ENCODE measurements at places on chromosomes 1 and 21.
A peak's percentile ranks its signal among the peaks of the same experiment; 100 is the strongest.

DNA sequence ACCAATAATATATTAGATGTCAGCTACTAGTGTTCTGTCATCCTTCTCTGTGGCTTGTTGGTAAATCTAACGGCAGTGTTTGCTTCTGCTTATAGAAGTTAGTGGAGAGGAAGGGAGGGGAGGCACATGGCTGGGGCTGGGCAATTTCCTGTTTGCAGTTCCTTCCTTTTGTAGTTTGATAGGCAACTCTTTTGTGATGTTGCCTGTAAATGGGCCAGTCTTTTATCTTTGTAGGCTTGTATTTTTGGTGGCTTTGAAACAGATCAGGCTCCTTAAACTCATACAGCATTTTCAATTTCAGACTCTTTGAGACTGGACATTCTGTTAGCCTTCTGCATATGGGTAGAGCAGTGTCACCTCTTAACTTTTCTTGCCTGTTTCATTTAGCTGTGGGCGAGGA, 48.1 kb downstream of the CDC14A start:
- no peak for ATAC-seq

- ATAC-seq = no peak
These were observed 1.2 kb downstream of the KCNQ4 start for GRCh38 chr1:40784771-40785151.

DNA sequence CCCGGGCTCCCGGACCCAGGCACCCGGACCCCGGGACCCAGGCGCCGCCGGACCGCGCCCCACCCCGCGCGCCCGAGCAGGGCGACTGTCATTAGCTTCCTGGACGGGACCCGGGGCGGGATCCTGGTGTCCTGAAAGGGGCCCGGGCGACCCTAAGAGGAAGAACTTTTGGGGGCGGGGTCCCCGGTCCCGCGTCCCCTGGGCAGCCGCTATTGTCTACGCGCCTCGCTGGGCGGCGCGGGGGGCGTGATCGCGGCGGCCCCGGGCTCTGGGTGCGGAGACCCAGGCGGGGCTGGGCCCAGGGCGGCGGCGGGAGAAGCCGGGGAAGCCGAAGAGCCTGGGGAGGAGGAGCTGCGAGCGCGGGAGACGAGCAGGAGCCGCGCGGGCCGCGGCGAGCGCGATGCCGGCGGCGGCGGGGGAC, 465 bp downstream of the HUNK start:
- ATAC-seq = no peak

GRCh38 chr21:26962621-26963181, 4.2 kb downstream of the ADAMTS5 start:
- no peak for ATAC-seq

DNA sequence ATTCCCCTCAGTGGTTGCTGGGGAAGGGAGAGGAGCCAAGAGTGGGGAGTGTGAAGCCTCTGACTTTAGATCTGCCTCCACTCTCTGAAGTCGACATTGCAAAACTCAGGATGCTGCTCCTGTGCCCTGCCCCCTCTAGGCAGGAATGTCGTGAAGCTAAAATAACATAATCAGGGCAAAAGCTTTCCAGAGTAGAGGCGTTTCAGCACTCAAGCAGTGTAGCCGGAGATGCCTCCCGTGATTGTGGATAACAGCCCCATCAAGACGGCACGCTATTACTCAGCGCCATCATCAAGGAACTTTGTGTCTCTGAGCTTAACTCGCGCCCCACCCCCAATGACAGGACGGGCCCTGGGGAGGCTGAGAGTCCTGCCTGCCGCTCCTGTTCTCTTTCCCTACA, 60.0 kb downstream of the FBXO2 start:
- ATAC-seq = no peak

DNA sequence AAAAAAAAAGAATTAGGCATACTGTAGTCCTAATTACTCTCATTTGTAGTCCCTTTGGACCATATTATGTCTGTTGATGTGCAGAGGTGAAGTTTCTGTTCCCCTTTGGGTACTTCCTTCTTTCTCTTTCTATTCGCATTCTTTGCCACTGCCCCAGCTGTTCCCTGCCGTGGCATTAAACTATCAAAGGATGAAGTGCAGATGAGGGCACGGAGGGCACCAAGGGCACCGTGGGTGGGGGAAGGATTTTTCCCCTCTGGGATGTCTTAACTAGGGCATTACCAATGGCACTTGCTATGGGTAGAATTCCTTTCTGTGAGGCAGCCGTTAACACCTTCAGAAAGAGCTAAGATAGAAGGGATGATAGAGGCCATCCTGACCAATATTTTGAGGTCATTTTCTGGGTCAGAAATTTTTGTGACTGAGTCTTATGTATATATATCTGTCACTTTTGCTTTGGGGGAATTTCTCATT, 4.9 kb upstream of the MAPKAPK2 start:
- ATAC-seq = peak; percentile 50

- no peak for ATAC-seq
These were observed 1742.1 kb downstream of the BRINP3 start for GRCh38 chr1:188735567-188735966.

GRCh38 chr1:229941831-229942230, 125.2 kb upstream of the GALNT2 start:
- no peak for ATAC-seq

- no peak for ATAC-seq
These were observed 45.7 kb downstream of the ALG14 start for GRCh38 chr1:95027046-95027445.

GRCh38 chr1:41382480-41383090, 21.4 kb downstream of the FOXO6 start:
- no peak for ATAC-seq

GRCh38 chr21:28723646-28724045, 269.0 kb downstream of the LTN1 start:
- no peak for ATAC-seq

- no peak for ATAC-seq
These were observed 3.4 kb downstream of the KDM4A start for GRCh38 chr1:43653339-43653738.

DNA sequence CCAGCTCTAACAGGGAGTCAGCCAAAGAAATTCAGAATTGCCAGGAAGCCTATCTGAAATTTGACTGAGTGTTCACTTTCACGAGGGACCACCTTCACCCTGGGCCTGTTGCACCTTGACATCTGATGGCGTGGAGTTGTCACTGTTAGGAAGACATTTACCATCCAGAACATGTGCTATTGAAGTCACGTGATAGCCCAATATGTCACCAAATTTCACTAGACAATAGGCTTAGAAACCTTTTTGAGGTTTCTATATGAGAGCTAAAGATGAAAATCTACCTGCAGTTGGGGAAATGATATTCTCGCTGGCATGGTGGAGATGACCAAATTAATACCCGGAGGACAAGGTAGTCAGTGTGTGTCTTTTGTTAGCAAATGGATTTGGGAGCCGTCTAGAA, 102.7 kb downstream of the HUNK start:
- no peak for ATAC-seq

DNA sequence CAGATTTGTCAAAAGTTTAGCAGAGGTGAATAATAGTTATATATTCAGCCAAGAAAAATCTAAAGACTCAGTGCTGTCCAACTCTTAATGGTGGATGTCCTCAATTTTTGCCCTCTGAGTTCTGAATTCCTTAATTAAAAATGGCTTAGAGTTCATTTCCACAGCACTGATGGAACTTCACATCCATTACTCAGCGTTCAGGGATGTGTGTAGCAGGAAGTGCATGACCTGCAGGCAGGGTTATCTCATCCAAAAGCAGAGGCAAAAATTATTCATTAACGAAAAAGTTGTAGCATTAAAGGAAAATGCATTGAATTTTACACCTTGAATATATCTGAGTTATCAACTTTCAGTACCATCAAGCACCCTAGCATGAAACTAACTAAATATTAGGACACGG, 96.7 kb downstream of the ZP4 start:
- ATAC-seq = no peak

DNA sequence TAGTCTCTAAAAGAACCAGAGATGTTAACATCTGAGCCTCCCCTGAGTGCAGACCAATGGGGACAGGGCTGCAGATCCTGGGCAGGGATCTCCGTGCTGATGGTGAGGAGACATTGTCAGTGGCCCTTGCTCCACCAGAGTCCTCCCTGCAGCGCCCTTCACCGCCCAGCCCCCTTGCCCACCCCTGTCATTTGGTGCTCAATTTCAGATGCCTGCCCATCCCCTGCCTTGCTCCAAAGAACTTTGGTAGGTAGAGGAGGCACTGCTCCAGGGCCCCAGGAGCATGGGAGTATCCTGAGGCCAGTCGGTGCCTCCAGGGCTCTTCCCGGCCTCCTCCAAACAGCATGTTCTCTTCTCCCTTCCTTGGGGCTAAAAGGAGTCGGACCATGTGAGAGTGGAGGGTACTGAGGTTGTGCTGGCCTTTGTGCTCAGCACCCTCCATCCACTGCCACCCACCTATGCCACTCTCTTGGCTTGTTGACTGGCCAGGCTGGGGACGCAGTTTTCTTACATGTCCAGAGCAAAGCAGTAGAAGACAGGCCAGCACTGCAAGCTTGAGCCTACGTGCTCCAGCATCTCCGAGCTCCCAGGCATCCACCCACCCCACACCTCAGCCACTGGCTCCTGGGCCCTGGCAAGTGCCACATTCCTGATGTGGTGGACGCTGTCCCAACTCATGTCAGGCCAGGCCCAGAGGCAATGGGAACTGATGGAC, 160.1 kb downstream of the TRIM33 start:
- ATAC-seq = no peak

GRCh38 chr1:46485564-46486431, 3.8 kb upstream of the DMBX1 start:
- no peak for ATAC-seq

DNA sequence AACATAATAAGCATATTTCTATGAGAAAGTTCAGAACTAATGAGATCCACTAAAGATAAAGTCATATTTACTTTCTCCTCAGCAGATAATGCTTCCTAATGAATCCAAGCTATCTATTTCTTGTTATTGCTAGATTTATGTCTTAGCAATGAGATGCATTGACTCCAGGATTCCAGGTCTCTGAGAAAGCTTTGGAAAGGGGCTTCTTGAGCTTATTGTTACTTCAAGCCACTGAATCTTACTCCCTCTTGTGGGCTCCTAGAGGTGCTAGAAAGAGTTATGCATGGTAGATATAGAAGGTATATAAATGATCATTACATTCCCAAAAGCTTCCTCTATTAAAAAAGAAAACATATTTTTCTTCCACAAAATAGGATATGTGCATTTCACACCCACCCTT, 246.4 kb upstream of the ADAMTS5 start:
- no peak for ATAC-seq

DNA sequence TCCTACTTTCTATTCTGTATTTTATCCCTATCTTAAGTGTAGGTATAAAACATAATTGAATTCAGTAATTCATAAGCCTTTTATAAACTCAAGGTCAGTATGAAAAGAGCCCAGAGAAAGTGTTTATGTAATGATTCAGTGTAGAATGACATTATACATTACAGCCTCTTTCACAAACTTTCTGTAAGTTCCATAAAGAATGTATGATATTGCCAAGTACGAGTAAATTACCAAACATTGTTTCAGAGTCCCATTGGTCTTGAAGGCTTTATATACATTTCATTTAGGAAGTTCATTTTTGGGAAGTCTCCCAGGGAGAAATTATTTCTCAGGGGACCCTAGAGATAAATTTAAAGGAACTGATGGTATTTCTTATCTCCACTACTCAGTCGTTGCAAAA, 37.8 kb upstream of the VAMP3 start:
- no peak for ATAC-seq

DNA sequence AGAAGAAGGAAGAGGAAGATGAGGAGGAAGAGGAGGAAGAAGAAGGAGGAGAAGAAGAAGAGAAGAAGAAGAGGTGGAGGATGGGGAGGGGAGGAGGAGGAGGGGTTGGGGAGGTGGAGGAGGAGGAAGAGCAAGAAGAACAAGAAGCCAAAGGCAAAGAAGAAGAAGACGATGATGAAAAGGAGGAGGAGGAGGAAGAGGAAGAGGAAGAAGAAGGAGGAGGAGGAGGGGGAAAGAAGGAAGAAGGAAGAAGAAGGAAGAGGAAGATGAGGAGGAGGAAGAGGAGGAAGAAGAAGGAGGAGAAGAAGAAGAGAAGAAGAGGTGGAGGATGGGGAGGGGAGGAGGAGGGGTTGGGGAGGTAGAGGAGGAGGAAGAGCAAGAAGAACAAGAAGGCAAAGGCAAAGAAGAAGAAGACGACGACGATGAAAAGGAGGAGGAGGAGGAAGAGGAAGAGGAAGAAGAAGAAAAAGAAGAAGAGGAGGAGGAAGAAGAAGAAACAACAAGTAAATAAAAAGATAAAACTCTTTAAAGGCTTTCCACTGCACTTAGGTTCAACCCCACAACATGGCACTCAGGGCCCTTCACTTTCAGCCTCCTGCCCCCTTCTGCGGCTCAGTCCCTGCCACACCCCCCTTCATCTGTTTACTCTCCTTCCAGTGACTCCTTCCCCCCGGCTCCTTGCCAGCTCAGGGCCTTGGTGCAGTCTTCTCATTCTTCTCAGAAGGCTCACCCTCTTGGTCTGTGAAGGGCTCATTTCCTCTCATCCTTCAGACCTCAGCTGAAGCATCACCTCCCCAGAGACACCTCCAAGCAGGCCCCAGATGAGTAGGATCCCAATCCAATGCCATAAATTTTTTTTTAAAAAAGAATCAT, 114.0 kb downstream of the KCNN3 start:
- ATAC-seq = no peak

- ATAC-seq = no peak
These were observed 66.0 kb downstream of the RGS21 start for GRCh38 chr1:192382758-192383157.

DNA sequence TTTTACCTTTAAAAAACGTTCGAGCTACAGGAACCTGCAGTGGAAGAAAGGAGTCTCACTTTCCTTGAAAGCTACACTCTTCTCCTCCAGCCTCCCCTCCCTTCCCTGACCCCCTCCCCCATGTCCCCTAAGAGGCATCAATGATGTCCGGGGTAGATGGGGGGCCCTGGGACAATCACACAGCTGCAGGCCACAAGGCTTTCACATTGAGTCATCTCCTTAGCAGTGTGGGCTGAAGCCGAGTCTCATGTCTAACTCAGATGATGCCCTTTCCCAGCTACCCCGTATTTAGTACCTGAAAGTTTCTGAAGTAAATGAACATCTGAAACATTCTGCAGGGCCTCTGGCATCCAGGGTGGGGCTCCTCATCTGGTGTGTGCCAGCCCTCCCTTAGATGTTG, 6.3 kb upstream of the GPR25 start:
- ATAC-seq = peak; percentile 75

- no peak for ATAC-seq
These were observed 340.3 kb downstream of the SEC16B start for GRCh38 chr1:177629526-177629925.

DNA sequence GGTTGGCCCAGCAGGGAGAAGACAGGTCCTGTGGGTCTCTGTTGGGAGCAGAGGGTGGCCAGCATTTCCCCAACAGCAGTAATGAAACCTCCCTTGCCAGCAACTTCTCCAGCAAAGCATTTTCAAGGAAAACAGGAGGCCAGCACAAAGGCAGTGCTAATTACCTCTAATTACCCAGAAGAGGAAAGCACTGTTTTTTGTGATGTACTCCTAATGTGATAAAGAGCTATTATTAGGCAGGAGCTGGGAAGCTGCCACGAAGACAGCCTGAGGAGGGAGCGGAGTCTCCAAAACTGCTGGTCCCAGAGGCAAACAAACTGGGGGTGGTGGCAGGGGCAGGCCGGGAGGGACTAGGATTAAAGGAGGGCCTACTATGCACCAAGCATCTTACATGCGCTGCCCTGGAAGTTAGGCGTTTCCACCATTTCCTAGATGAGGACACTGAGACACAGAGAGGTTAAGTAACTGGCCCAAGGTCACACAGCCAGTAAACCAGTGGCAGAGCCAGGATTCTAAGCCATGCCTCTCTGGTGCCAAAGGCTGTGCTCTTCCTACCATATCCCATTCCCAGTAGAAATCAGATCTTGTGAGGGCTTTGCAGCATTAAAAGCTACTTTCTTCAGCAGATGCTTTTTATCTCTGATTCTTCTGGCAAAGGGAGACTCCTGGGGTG, 24.5 kb downstream of the HTR6 start:
- no peak for ATAC-seq

- no peak for ATAC-seq
These were observed 9.6 kb downstream of the DUSP23 start for GRCh38 chr1:159790237-159790917.

Data from activated CD4-positive, CD25-positive, alpha-beta regulatory T cell treated with anti-CD3 and anti-CD28 coated beads, Interleukin-2, amount 50 U/mL, for 24 hours (primary cell).